Stimulated activated CD8-positive, alpha-beta memory T cell treated with anti-CD3 and anti-CD28 coated beads, Interleukin-7, amount 100 ng/mL, for 24 hours (primary cell): ENCODE measurements at places on chromosomes 11 and 22.

DNA sequence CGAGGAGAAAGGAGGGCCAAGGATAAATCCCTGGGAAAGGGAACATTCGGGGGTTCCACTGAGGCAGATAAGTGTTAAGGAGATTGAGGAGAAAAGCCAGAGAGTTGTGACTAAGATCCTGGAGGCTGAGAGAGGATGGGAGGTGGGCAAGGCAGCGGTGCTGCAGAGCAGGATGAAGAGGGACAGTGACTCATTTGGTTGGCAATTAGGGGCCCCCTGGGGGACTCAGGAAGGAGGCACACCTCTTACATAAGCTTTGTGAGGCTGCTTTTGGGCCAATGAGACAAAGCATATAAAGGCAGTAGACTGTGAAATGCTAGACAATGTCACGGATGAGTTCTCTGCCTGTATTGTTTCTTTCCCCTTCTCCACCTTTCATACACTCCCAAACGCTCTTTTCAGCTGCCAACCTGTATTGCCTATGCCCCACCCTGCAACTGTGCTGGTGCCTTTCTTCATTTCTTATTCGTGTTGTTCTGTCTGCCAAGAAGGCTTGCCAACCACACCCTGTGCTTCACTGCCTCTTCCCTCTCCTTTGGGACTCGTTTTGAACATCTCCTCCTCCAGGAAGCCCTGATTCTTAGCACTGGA lies 246.8 kb upstream of the KIRREL3 start:
- DNase-seq = no peak

GRCh38 chr22:29773233-29773632 lies 6.1 kb downstream of the UQCR10 start:
- DNase-seq = no peak

DNA sequence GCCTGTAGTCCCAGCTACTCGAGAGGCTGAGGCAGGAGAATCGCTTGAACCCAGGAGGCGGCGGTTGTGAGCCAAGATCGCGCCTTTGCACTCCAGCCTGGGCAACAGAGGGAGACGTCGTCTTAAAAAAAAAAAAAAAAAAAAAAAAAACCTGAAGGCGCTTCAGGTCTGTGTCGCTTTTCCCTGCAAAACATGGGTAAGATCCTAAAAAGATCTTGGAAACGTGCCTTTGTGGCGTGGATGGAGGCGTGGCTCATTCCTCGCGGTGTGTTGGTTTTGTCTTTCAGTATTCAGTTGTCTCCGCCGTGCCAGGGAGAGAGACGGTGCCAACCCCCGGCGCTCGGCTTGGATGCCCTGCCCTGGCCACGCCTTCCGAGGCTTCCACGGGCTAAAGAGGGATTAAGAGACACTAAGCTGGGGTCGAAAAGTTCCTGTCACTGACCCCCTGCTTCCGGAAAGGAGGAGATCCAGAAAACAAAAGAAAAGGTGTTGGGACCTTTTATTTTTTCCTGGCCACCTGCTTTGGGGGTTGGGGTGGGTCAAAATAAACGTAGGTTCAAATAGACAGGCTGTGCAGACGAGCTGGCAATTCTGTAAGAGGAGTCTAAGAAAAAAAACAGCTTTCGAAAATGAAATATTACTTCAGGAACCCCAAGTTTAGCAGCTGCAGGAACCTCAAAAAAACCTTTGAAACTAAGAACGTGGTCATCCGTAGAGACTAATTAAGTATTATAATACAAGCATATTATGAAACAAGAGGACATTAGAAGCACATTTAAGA lies 1.1 kb upstream of the SLC35F2 start:
- no peak for DNase-seq

- no peak for DNase-seq
Measured at GRCh38 chr22:38201371-38201710, 453 bp upstream of the MAFF start.

GRCh38 chr11:35515224-35515623 lies 10.2 kb downstream of the PAMR1 start:
- no peak for DNase-seq

DNA sequence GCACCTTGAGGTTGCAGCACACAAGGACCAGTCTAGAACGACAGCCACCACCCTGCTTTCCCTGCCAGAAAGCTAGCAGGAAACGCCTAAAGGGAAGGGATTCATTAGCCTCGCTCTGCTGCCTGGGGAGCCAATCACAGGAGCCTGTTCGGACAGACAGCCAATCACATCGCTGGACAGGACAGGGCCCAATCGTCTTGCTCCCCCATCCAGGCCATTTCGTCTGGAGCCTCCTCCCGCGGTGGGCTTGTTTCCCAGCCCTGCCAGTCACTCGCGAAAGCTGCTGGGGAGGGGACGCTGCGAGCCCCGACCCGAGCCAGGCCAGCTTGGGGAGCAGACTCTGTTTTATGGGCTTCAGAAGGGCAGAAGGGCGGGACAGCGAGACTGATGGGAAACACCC lies 79.8 kb upstream of the NCAM1 start:
- DNase-seq = no peak

- DNase-seq = no peak
Measured at GRCh38 chr11:93603225-93604007, 58.1 kb upstream of the CEP295 start.

- DNase-seq = no peak
Measured at GRCh38 chr22:48754611-48755058, 1073.0 kb downstream of the BRD1 start.

GRCh38 chr11:45593992-45594391 lies 71.4 kb downstream of the CHST1 start:
- no peak for DNase-seq

DNA sequence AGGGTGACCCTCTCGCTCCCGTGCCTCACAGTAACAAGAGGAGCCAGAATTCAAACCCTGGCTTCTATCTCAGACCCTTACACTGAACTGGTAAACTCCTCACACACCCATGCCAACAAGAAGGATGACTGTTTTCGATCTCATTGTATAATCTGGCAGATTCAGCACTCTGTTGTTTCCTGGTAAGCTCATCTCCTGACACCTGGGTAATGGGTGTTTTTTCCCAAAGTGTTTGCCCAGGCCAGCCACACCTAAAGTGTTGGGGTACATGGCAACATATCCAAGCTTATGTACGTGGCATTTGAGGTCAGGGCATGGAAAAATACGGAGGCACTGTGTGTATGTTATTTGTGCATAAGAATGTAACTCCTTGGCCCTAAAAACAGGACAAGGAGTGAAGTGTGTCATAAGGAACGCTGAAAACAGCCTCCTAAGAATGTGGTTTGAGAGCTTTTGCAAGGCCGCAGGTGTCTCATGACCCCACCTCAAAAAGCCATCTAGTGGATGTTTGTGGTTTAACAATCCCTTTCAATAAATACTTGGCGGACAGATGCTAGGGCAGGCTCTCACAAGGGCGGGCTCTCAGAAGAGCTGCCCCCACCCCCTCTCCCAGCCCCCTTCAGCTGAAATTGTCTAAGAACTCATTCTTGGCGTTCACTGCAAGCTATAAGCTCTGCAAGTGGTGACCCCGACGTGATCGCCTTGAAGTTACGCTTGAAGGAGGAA lies at the start of gene MS4A15:
TSS of gene MS4A15 (plus strand) at position 561 of the 726 bp plus-strand sequence. CDS start 6,867 bp downstream, outside the sequence.
- DNase-seq = no peak

DNA sequence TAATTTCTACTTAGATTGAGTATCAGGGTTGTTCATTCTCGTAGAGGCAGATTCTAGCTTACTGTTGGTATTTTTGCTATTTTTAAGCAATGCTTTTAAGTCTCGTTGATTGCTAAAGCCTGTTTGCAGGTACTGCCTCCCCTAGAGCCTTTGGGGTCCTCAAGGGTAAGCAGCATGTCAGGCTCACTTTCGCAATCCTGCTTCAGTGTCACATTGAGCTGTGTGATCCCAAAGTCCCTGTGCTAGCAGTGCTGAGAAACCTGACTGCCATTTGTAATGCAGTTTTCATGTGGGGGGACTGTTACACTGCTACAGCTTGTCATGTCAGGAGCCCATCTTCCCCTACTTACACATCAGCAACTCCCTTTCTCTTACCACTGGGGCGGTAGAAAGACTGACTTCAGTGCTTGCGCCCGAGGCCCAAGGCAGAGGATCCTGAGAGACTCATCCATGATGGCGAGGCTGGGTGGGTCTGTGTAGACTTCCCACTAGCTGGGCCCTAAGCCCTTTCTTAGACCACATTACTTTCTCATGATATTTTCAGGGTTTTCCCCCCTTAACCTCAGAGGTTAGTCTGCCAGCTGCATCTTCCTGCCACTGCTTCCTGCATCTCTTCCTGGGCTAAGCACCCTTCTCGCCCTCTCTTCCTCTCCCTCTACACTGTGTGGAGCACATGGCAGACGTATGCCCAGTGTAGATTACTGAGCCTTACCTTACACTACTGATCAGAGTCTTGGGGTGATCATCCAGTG lies 40.8 kb upstream of the ST14 start:
- no peak for DNase-seq

GRCh38 chr11:19187114-19187832 lies 14.5 kb downstream of the CSRP3 start:
- no peak for DNase-seq

DNA sequence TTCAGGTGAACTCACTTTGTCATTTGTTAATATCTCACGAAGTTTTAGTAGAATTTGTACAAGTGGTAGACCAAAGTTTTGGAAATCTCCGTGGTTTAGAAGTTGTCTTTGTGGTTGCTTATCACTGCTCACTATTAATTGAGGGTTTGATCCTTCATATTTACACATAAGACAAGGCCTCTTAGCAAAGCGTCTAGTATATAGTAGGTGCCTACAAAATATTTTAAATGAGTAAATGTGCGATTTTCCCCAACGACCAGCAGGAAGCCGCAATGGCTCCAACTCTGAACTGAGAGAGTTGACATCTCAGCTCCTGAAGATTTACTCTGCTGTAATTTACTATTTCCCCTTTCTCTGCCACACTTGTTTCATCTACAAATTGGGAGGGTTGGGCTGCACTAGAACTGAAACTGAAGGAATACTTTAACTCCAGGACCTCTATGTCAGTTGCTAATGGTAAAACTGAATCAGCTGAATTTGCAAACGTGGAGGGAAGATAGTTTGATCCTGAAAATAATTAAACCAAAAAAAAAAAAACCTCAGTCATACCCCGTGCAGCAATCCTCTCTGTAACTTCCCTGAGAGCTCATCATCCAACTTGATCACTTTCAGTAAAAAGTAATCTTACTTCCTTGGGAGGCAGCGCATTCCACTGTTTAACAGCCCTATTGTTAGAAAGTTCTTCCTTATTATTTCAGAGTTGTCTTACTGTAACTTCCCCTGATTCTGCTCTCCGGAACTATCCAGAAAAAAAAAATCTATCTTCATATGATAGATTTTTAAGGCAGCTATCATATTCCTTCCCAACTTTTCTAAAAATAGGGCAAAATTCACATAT lies 1.3 kb upstream of the SBF2 start:
- no peak for DNase-seq

GRCh38 chr11:29125606-29126005 lies 891.2 kb downstream of the KCNA4 start:
- DNase-seq = no peak

GRCh38 chr11:36354221-36355003 lies 58.3 kb downstream of the PRR5L start:
- no peak for DNase-seq

GRCh38 chr11:44174842-44175241 lies 79.4 kb downstream of the EXT2 start:
- DNase-seq = no peak

DNA sequence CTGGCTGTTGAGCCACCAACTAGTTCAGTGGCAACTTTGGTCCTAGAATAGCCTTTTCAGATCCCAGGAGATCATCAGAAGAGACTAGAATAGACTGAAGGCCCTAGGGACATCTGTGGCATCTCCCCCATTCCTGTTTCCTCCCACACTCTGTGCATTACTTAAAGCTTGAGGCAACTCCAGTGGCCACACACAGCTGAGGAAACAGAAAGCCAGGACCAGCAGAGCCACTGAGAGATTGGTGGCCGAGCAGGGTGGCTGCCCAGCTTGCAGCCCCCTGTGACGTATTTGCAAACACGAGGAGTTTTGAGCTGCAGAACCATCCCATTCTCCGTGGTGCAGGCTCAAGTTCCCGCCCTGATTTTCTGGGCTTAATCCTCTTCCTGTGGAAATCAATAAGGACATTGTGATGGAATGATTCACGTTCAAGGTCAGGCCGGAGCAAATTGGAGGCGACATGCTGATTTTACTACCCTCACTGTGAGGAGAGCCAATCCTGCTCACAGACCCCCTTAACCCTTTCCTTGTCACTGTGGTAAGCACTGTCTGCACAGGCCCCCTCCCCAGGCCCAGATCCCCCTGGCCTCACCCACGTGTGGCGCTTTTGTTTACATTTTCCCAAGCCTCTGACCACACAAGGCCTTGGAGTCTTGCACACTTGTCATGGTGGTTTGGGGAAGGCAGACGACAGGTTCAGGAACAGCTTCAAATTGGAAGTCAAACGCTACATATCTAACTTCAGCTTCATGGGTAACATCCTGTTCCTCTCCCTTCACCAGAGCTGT lies 69.1 kb upstream of the MYOD1 start:
- DNase-seq = no peak

GRCh38 chr11:2532704-2533586 lies 88.1 kb downstream of the KCNQ1 start:
- DNase-seq = peak; percentile 91

GRCh38 chr11:115155320-115155719 lies 348.9 kb downstream of the CADM1 start:
- no peak for DNase-seq

- no peak for DNase-seq
Measured at GRCh38 chr11:125350206-125351032, 145.6 kb downstream of the FEZ1 start.

- no peak for DNase-seq
Measured at GRCh38 chr11:102346456-102346747, 612 bp upstream of the BIRC2 start.

DNA sequence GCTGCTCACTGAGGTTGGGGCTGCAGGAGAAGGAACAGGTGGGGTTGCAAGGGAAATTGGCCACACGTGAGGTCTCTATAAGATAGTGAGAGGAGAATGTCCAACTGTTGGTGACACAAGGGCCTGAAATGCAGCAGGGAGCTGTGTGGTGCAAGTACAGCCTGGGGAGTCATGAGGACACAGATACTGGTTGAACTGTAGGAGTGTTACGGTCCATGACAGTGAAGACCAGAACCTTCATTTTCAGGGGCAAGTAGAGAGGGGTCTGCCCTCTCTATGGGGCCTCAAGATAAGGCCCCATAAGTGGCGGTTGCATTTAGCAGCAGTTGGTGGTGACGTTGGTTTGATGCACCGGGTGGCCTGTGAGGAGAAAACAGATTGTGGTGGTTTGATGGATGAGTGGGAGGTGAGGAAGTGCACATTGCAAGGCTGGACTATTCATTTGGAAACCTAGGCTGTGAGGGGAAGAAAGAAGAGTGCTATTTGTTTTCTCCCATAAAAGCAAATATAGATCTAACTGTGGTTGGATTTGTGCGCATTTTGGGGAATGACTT lies 39.4 kb downstream of the MICAL2 start:
- no peak for DNase-seq

DNA sequence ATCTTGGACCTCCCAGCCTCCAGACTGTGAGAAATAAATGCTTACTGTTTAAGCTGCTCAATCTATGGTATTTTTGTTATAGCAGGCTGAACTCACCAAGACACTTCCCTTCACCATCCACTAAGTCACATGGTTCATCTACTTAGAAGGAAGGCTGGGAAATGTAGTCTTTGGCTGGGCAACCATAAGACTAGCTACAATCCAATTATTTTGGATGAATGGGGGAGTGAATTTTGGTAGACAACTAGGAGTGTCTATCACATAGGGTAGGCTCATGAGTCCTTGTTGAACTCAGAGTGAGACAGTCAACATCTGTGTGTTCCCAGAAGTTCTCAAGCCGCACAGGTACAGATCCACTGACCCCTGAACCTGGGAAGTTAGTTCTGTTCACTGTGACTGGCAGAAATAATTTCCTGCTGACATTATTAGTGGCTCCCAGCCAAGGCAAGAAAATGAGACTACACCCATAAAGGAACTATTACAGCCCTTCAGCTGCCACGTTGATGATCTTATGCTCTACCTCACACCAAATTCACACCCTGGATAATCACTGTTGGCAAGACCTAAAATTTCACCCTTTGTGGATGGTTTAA lies 3.1 kb upstream of the SLC35C1 start:
- no peak for DNase-seq
